Stimulated activated CD4-positive, alpha-beta T cell treated with anti-CD3 and anti-CD28 coated beads, Interleukin-1b, Interleukin-23, amount 100 ng/mL, for 1 hour (primary cell): ENCODE measurements at places on chromosomes 4 and X.

DNA sequence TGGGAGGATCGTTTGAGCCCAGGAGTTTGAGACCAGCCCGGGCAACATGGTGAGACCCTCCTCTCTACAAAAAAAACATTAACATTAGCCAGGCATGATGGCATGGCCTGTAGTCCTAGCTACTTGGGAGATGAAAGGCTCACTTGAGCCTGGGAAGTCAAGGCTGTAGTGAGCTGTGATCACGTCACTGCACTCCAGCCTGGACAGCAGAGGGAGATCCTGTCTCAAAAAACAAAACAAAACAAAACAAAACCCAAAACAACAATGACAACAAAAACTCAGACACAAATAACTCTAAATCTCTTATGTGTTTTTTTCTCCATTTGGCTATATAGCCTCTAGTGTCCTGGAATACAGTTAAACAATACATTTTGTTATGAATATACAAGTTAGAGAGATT, 127.3 kb upstream of the STK26 start:
- DNase-seq: no peak

GRCh38 chrX:25076941-25077500, 61.3 kb upstream of the ARX start:
- DNase-seq: no peak

GRCh38 chrX:65601530-65602220, 65.8 kb upstream of the MSN start:
- no peak for DNase-seq

DNA sequence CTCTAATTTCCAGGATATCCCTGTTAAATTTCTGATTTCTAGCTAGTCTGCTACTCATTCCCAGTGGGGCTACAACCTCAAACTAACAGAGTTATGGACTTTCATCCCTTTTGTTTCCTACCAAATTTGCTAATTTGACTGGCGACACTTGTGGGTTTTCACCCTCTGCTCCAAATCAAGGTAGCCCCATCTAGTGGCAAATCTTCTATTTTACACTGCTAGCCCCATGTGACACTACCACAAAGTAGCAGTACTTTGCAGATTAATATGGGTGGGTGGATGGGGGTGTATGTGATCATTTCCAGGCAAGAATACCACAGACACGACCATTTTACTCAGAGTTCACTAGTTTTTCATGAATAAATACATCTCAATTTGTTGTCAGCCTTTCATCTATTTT, 150.3 kb downstream of the MSL3 start:
- no peak for DNase-seq

DNA sequence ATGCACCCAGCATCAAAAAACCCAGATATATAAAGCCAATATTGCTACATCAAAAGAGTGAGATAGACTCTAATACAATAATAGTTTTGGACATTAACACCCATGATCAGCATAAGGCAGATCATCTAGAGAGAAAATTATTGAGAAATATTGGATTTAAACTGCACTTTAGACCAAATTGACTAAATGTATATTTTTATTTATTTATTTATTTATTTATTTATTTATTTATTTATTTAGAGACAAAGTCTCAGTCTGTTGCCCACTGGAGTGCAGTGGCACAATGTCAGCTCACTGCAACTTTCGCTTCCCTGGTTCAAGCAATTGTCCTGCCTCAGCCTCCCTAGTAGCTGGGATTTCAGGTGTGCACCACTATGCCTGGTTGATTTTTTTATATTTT, 193.0 kb downstream of the KLHL4 start:
- DNase-seq: no peak

GRCh38 chr4:181890911-181891310, 352.3 kb upstream of the TENM3 start:
- no peak for DNase-seq

DNA sequence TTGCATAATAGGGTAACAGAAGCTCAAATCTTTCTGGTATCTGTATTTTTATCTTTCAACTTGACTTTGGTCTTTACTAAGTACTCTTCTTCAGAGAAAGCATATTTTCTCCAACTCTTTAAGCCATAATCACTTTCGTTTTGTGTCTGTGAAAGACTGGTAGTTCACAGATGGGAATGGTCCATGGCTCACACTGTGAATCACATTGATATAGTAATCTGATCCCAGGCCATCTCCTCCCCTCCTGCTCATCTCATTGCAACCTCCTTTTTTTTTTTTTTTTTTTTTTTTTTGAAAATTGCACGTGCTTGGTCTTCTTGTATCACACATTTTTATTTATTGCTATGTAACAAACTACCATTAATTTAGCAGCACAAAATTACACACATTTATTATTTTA, 694.5 kb upstream of the SLIT2 start:
- no peak for DNase-seq

GRCh38 chr4:184389978-184390900, 84.1 kb downstream of the IRF2 start:
- no peak for DNase-seq

DNA sequence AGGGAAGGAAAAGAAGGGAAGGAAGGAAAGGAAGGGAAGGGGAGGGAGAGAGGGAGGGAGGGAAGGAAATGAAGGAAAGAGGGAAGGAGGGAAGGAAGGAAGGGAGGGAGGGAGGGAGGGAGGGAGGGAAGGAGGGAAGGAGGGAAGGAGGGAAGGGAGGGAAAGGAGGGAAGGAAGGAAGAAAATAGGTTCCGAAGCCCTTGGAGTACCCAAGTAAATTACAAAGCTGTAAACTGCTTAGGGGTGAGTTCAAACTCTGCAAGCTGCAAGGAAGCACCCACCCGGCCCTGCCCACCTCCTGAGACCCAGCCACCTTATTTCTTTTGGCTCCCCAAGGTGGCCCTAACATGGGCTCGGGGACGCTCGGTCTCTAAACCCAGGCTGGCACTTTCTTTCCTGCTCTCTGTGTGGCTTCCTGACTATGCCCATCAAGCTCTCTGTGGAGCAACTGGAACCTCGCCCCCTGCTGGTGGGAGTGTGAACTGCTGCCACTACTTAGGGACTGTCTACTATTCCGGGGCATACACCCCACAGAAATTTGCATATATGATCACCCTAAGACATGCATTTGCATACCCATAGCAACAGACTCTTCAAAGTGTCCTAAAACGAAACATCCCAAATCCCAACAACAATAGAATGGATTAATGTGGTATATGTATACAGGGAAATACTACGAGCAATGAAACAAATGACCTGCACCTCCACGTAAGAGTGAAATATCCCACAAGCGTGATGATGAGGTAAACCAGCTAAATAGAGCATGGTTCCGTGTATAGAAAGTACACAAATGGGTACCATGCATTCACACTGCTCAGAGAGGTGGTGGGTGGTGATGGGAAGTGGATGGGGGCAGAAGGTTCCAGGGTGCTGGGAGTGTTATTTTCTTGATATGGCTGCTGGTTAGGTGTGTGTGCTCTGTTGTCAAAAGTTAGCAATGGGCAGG, 151.7 kb upstream of the TBL1X start:
- DNase-seq: peak; percentile 20
